ENCODE measurements at places on chromosomes 16 and 17.

DNA sequence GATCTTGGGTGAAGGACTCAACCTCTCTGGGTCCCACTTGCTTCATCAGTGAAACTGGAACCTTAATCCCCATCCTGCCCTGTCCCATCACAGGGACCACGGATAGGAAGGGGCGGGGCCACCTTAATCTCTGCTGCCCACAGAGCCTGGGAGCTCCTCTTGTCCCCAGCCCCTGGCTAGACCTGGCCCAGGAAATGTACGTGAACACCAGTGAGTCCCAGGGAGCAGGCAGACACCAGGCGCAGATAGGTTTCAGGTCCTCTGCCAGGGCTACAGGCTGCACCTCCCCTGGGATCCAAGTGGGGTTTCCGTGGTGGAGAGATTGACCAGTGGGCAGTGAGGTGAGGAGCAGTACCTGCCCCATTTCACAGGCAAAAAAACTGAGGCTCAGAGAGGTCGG, 21.0 kb downstream of the RAB11FIP4 start:
- no peak for DNase-seq

DNA sequence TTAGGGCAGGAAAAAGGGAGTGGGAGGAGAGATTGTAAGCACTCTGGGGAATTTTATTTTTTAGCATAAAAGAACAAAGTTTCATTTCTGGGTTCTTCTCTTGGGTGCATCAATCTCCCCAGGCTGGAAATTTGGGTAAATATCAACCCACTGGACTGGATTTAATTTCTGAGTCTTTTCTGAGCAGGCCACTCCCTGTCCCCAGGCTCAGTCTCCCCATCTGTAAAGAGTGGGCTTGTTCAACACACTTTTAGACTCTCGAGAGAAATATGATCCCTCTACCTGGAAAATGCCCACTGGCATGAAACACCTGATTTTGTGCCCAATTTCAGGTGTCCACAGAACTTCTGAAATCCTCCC, 617 bp upstream of the VTN start:
- no peak for DNase-seq

DNA sequence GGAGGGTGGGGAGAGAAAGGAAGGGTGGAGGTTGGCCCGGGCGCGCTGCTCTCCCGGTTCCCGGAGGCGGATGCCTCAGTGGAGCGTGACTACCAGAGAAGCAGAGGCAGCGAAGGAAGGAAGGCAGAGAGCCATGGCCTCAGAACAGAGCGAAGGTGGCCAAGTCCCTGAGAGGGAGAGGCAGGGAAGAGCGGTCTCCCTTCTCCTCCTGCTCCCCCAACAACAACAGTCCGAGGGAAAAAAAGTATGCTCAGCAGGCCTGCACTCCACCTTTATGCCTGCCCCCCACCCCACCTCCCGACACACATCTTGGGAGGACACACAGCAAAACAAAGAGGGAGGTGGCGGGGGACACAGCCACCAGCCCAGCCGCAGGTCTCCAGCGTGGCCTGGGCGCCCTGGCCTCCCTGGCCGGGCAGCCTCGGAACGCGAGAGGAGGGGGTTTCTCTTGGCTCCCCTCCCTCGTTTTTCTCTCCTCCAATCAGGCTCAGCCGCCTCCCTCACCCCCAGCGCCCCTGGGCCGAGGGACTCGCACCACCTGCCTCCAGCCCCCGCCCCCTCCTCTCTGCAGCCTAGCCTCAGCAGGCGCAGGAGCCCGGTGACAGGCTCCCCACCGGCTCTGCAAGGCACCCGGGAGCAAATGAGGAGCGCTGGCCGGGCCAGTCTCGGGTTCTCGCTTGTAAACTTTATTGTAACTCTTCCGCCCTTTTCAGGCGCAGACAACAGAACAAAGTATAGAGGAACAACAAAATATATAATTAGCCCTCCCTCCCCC, 1.1 kb upstream of the HOXB7 start:
- no peak for DNase-seq

DNA sequence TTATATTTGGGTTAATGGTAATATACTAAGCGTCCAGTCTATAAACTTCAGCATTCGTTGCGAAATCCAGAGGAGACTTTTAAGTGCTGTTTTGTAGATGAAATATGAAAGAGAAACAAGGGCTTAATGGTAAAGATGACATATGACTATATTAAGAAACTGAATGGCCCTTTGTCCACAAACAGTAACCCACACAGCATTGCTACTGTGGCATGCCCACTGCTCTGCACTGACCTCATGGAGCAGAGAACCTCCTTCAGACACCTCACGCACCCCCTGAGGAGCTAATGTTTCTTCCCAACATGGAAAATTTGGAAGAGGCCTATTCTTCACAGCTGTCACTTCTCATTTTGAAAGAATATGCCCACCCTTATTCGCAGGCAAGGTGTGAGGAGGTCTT, 26.7 kb downstream of the ASPA start:
- no peak for DNase-seq

DNA sequence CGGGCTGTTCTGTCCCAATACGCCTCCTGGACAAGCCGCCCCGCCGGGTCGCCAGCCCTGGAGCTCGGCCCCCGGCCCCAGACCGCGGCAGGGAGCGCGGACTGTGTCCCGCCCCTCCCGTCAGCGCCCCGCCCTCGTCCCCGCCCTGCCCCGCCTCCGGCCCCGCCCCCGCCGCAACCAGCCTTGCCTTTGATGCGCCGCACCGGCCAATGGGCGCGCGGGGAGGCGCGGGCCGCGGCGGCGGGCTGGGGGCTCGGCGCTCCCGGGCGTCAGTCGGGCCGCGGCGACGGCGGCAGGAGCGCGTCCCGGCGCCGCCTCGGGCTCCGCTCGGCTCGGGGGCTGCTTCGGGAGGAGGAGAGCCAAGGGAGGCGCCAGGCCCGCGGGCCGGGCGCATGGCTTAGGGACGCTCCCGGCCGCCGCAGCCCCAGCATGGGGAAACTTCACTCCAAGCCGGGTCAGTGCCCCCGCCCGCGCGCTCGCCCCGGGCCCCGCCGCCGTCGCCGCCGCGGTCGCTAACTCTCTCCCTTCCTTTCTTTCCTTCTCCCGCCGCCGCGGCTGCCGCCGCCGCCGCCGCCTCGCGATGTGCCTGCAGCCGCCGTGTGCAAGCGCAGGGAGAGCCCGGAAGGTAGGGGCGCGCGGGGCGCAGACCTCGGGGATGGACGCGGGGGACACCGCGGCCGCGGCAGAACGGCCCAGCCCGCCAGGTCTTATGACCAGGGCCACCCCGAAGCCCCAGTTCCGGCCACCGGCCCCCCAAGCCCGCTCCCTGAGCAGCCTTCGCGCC, at the start of gene NKD1:
TSS of gene NKD1 (plus strand) at position 272 of the 784 bp plus-strand sequence. CDS start at position 430, 158 bp downstream.
- peak; percentile 61 for DNase-seq

- DNase-seq: no peak
Observed at GRCh38 chr16:53912155-53912554, 208.2 kb downstream of the FTO start.

DNA sequence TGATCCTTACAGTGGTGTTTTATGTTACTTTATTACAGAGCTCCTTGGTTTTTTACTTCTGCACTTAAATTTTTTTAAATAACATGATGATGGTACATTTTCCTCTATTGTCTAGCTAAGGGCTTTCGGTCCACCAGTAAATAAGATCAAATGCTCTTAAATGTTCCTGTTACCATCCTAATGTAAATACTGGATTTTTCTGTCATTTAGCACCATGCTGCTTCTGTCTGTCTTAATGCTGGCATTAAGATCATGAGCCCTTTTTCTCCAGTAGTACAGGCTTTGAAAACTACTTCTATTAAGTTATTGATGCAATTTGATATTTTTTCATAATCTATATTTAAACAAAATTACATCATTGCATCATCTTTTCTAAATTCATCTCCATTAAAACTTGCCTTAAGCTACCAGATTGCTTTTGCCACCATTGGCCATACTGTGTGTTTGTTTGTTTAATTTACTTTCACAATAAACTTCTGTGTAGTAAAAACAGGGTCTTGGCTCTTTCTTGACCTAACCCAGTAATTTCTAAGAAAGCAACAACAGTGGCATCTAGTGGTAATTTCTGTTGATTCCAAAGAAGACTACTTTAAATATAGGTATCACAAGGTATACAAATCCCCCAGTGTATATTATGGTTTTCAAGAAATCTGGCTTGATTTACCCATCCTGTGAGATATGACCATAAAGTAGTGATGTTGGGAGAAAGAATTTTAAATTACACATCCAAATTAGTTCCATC, 9.0 kb upstream of the PHAF1 start:
- DNase-seq: no peak

GRCh38 chr16:13480801-13481200, 439.2 kb upstream of the ERCC4 start:
- DNase-seq: no peak

GRCh38 chr17:43881758-43882505, 25.4 kb downstream of the MPP2 start:
- DNase-seq: no peak

DNA sequence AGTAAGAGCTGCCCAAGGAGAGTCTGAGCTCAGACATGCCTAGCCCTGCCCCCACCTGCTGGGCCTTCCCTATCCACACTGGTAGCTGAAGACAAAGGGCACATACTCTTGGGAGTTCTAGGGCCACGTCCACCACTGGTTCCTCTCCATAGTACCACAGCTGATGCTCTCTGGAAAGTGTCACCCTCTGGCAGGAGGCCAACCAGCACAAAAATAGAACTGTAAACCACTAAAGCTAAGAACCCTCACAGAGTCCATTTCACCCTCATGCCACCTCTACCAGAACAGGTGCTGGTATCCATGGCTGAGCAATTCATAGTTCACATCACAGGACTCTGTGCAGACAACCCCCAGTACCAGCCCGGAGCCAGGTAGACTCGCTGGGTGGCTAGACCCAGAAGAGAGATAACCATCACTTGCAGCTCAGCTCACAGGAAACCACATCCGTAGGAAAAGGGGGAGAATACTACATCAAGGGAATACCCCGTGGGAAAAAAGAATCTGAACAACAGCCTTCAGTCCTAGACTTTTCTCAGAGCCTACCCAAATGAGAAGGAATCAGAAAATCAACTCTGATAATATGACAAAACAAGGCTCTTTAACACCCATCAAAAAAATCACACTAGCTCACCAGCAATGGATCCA, 115.3 kb downstream of the CEP112 start:
- no peak for DNase-seq

DNA sequence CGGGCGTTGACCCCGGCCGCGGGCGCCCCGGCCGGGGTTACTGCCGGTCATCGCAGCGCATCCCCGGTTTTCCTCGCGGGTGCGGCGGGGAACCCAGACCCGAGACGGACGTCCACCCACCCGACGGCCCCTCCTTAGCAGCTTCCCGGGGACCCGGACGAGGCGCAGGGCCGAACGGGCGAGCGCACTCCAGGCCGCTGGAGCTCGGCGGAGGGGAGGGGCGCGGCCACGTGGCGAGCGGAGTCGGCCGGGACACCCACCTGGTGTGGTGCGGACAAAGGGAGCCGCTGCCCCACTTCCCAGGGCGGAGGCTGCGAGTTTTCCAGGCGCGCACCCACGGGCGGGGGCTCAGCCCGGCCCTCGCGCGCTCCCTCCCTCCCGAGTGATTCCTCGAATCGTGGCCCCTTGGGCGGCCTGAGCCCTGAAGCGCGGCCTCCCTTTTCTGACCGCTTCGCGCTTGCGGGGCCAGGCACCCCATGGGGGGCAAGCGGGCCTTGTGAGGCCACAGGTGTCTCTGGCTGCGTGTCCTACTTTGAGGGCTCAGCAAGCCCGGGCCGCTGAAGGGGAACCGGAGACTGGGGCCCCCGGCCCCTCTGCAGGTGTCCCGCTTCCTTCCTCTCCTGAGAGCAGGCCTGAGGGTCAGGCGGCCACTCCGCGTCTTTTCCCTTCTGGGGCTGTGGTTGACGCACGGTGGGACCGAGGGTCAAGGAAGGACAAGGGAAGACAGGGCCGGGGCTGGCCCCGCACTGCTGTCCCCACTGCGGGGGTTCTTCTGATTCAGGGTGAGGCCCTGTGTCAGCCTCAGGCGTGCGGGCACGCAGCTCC, 1.1 kb upstream of the FASN start:
- DNase-seq: no peak

DNA sequence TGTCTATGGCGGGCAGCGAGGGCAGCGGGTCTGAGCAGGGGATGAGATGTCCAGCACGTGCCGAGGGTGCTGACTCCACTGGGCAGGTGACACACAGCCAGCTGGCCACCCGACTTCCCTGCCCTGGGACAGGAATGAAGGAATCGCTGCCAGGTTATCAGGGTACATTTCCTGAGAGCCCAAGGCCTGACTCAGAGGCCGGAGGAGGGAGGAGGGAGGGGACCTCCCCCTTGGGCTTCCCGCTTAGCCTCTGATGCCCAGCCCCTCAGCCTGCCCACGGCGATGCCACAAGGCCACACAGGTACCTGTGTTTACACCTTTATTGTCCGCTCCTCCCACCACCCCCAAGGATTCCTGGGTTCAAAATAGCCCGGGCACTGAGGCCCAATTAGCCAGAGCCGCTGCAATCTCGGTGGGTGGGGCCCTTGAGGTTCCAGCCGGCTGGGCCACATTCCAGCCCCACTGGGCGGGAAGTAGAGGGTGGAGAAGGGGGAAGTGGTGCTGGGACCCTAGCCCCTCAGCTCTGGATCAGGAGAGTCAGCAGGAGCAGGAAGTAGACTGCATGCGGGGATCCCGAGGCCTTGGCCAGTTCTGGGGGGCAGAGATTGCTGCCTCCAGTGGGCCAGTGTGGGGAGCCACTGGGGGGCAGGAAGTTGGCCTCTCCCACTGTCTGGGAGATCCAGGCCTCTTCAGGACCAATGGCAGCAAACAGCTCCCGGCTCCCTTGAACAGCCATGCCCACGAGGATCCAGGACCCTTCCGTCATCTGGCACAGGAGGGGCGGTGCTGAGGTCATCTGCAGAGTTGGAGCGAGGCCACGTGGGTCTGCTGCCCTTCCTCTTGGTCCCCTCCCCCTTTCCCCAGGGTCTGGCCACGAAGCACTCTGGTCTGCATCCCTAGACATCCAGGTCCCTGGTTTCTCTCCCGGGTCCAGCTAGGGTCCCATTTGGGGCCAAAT, 3.4 kb upstream of the PRSS8 start:
- no peak for DNase-seq

DNA sequence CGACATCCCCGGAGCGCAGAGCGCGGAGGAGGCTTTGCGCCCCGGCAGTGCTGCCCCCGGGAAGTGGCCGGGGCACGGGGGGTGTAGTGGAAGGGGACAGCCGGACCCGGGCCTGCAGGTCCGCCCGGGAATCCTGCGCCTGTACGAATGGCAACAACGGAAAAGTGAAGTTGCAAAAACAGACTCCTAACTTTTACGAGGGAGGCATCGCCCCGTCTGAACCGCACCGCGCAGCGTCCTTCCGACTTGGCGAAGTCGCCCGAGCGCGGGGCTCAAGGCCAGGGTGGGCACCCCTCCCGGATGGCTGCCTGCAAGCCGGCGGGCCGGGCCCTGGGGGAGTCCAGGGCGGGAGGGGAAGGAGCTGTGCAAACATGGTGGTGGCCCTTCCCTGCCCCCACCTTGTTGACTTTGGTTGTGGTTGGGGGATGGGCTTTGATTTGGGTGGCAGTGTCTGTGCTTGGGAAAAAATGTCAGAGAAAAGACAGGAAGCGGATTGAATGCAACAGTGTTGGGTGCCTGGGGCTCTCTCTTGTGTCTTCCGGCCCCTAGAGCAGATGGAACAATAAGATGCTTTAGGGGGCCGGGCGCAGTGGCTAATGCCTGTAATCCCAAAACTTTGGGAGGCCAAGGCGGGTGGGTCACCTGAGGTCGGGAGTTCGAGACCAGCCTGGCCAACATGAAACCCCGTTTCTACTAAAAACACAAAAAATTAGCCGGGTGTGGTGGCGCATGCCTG, 675 bp downstream of the RNF213 start:
- peak; percentile 57 for DNase-seq

GRCh38 chr16:77373726-77374125, 61.1 kb downstream of the ADAMTS18 start:
- no peak for DNase-seq

GRCh38 chr17:51666971-51667705, 406.8 kb downstream of the UTP18 start:
- no peak for DNase-seq

Data from activated CD4-positive, alpha-beta T cell treated with anti-CD3 and anti-CD28 coated beads for 1 hour (primary cell).